ENCODE measurements at places on chromosomes 7 and 10.

DNA sequence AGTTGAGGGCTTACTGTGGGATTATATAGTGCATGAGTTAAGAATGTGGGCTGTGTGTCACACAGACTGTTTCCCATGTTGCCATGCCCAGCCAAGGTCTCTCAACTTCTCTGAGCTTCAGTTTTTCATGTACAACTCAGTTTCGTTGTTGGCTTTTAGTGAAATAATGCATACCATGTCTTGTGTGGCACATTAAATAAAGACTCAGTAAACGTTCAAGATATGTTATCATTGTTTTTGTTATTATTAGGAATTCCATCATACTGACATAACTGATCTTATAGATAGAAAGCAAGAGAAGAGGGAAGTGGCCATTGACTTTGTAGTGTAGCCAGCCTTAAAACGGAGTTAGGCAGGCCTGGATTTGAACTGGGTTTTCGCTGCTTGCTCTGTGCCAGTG, 2.9 kb downstream of the CDK14 start:
- DNase-seq, result no peak

GRCh38 chr7:50543776-50544442, 21.3 kb downstream of the DDC start:
- DNase-seq, result no peak

GRCh38 chr7:91717681-91718470, 162.6 kb downstream of the MTERF1 start:
- DNase-seq, result no peak

DNA sequence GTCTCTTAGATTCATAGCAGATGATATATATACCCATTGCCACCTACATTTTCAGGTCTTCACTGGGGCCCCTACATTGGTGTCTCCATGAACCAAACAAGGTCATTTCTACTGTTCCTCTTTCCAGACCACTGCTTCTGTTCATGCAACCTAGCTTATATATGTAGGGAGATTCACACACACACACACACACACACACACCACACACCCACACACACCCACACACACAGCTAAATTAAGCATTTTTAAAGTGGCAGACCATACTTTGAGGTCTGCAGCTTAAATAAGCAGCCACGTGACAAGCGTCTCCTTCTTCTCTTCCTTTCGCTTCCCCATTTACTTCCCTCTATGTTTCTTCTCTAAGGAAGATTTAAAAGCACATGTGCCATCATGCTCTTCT, 70.0 kb upstream of the CC2D2B start:
- DNase-seq, result no peak

- DNase-seq, result no peak
These were observed 5.3 kb downstream of the ATXN7L1 start for GRCh38 chr7:105871142-105871541.
